ENCODE measurements at places on chromosomes 6 and 20.

DNA sequence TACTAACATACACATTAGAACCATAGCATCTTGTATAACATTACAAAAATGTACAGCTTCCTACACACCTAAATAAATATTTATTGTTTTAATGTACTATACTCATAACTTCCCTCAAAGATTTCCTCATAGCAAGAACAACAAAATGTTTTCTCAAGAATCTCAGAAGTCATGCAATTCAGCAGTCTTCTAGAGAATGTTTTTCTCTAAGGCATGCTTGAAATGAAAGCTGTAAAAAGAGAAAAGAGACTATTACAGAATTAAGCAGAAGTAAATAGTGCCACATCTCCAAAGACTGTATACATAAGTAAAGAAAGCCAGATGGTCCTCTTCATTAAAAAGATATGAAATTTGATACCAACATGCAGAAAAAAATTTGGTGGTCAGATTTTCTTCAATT, 672.2 kb downstream of the EPM2A start:
- DNase-seq = no peak

DNA sequence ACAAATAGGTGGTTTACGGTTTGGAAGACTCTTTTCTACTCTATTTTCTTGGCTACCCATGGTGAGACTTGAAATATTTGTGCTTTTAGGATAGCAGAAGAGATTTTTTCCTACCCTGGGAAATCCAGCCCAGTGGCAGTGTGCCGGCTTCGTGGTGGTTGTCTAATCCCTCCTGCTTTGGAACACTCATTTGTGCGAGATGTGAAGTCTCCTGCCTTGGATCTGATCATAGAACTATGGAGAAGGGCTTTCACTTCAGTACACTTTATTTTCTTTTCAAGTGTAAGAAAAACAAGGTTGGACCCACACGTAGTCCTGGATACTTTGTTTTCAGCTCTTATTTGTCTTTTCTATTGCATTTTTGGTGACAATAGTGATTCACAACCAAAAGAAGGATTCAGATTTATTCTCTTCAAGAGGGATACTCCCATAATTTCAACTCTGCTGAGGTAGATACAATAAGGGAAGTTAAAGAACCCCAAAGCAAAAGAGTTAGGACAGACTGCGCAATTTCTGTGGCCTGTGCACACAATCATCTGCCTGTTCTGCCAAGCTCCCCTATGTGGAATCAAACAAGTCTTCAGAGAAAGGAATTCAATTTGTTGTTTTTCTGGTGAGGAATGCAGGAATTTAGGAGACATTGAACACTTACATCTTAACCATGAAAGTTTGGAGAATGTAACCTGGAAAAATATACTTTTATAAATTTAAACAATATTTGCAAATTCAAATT, 413.2 kb downstream of the GJA1 start:
- no peak for DNase-seq

- DNase-seq = peak; percentile 80
Measured at GRCh38 chr6:53986165-53986720, 125.0 kb upstream of the MLIP start.

GRCh38 chr20:12055161-12055560, 137.5 kb downstream of the BTBD3 start:
- no peak for DNase-seq

DNA sequence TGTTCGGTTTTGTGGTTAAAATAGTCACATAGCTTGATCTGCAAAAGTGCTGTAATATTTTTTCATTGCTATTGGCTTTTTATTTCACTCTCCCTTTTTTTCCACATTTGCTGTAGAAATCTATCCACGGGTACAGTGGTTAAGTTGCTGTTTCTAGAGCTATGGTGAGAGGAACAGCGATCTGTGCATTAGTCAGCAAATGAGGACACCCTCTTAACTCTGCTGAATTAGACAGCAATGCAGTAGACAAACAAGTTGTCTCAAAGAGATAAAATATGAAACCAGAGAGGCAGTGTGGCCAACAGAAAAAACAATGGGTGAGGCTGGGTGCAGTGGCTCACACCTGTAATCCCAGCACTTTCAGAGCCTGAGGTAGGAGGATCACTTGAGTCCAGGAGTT, 17.6 kb upstream of the SYNJ2 start:
- DNase-seq = no peak

DNA sequence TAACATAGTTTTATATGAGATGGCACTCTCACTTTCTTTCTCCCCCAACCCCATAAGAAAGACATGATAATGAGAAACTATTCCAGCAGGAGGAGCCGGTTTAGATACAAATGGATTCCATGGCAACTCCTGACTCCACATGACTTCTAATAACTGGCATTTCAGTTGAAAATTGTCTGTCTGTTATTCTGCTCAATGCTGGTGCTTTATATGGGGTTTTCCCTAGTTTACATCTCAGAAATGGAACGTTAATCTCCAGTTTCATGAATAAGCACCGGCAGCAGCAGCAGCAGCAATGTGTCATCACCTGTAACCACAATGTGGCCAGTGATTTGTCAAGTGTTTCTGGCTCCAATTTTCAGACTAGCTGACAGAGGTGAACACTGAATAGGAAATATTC, 8.0 kb upstream of the SIM1 start:
- DNase-seq = no peak

DNA sequence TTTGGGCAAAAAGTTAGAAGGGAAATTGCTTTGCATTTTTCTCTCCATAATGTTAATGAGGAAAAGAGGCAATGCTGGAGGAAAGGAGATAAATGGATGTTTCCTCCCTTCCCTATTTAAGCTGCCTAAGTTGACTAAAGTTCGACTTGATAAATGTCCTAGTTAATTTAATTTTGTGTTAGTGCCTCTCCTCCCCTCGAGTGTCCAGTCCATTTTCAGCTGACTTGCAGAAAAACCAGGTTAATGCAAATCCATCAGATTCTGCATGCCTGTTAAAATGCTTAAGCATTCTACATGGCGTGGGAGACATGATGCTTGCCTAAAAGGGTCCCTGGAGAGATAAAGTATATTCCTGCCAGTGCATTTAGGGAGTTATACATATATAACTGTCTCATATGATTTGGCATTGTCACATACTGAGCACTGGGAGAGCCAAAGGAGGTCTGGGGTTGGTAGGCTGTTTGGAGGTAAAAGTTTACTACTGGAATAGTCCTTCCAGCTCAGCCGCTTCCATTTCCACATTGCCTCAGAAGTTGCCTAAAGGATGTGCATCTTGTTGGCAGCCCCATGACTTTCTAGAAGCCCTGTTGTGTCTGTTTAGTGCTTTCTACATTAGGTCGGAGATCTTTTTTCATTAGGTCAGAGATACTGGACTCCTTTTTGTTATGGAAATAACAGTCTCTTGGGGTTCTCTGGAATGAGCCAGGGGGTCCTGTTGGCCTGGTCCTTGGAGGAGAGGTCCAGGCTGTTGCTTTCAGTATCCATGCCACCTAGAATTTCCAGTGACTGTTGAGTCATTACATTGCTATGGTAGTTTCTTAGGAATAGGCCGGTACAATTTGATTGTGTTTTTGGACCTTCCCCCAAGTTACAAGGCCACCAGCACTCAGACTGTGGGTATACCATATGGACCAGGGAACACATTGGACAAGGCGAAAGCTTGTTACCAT, 30.4 kb downstream of the JARID2 start:
- no peak for DNase-seq

GRCh38 chr6:18047406-18047805, 60.0 kb upstream of the KIF13A start:
- no peak for DNase-seq

- no peak for DNase-seq
Measured at GRCh38 chr6:157757430-157758403, 65.3 kb upstream of the SNX9 start.

DNA sequence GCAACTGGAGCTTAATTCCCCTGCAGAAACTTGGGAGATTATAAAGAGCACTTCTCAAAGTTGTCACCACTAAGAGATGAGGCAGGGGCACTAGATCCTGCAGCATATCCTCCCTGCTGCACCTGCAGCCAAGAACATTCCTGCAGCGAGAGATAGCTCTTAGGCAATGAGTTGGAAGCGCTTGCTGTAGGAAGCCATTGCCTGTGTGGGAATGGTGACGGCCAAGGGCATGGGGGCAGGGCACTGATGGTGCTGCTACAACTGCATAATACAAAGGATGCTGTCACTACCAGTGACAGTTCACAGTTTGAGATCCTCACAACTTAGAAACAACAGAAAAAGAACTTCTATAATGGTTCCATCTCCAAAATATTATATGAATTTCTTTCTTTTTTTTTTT, 89.9 kb downstream of the CDS2 start:
- DNase-seq = no peak

DNA sequence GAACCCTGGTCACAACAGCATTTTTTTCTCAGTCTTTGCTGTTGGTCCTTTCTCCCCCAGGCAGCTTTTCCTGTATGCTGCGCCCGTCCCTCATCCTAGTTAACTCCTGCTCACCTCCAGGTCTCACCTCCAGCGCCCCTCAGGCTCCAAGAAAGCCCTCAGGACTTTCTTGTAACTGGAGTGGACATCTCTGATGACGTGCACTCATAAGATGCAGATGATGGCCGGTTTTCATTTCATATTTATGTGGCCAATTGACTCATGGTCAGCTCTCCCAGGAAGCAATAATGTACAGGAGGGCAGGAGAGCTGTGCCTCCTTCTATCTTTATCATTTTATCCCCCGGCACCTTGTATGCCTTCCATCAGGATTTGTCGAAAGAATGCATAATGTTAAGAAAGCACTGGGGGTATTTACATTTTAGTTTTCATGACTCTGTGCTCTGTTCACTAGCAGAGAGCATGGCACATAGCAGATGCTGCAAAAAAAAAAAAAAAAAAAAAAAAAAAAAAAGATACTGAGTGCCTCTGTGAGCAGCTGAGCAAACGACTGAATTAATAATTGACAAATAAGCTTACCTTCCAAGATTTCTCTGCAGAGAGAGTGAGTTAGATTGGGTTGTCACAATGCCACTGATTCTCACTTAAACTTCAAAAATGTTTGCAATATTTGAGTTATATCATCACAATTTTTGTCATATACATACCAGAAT, 170.2 kb downstream of the DOK5 start:
- no peak for DNase-seq

- no peak for DNase-seq
Measured at GRCh38 chr6:44007818-44008621, 119.2 kb downstream of the MRPL14 start.

DNA sequence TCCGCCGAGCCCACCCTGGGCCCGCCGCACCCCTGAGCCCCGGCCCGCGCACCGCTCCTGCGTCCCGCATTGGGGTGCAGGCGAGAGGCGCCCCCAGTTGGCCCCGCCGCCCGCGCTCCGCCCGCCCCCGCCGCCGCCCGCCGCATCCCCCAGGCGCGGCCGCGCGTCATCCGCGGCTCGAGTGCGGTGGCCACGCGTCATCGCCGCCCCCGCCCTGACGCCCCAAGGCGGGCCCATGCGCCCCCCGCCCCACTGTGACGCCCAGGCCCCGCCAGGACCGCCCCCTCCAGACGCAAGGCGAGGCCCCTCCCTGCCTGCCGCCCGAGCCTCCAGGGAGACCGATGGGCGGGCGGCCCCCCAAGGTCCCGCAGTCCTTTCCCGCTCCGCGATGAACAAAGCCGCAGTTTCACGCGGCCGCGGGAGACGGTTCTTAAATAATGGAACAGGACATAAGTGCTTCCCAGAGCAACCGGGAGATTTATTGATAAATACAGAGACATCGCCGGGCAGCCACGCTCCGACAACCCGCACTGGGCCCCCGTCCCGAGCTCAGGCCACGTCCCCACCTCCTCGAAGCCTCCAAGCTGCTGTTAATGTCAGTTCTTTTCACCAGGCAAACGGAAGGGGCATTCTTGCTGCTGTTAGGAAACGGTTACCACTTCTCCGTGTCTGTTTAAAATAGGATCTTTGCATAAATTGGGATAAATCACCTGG, at the start of gene ANKRD60:
TSS of gene ANKRD60 (minus strand) at position 170 of the 714 bp plus-strand sequence. CDS start at position 170, 0 bp downstream.
- DNase-seq = peak; percentile 63

- no peak for DNase-seq
Measured at GRCh38 chr6:8958894-8959511, 523.7 kb upstream of the SLC35B3 start.

DNA sequence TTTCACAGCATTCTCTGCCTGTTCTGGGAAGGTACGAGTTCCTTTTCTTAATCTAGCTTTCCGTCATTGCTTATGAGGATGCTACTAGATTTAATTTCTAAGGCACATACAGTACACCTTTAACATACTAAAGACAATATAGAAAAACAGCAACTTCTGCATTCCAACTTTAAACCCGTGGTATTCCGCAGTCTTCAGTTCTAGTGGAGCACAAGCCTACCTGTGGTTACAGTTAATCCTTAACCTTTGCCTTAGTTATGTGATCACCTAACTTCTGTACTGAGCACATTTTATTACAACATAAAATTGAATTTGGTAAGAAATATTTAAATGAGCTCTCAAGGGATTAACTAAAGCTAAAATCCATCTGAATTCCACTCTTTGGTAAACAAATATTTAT, 289.5 kb downstream of the BTBD9 start:
- no peak for DNase-seq

DNA sequence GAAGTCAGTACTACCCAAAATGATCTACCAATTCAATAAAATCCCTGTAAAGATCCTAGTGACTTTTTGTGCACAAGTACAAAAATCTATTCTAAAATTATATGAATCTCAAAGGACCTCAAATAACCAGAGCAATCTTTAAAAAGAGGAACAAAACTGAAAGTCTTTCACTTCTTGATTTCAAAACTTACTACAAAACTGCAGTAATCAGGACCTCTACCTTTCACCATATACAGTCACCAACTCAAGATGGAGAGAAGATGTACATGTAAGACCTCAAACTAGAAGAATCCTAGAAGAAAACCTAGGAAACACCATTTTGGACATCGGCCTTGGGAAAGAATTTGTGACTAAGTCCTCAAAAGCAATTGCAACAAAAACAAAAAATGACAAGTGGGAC, 109.5 kb upstream of the CD93 start:
- DNase-seq = no peak

DNA sequence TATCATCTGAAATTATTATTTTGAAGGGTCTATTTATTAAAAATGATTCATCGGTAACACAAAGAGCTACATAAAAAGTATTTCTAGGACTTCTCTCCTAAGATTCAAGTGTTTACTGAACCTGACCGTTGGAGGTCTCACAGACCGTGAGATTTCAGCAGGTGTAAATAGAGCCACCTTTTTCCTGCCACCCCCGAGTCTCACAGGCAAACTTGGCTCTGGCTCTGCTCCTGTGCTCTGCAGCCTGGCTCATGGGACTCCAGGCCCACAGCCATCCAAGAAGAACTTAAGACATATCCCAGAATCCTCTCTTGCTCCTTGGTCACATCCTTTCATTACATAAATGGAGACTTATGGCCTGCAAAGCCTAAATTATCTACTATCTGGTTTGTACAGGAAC, 67.8 kb upstream of the AGPAT4 start:
- no peak for DNase-seq

DNA sequence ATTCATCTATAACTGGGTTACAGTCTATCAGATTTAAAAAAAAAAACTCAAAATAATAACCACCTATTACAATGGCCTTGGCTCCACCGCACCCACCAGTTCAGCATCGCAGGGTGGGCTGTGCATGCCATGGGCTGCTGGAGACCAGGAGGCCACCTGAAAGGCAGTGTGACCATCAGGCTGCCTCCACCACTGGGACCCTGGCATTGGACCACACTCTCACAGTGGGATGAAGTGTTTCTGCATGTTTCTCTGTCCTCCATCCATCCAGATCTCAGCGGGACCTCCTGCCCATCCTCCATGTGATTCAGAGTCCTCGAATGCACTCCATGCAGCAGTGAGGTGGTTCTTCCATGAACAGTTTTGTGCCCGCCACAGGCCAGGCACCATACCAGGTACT, 206.1 kb upstream of the CST7 start:
- no peak for DNase-seq
